Spleen (tissue), 13 donors: ENCODE measurements at places on chromosomes 4 and X. TPM values are rescaled to one million over a fixed set of nuclear protein-coding genes. Genes with fewer than 3 reads are reported as not detected.

Gene NEIL3
- polyA plus RNA-seq = 0.30 TPM

Gene MAGIX
- 0.96 TPM for polyA plus RNA-seq

Gene PCGF3
- 29.7 TPM for polyA plus RNA-seq

GRCh38 chr4:73836373-73837279 is at the start of gene CXCL6:
Gene CXCL6, plus strand, starts transcription at chr4:73836678. Its CDS starts 73 bp downstream, at chr4:73836751.
- H3K27ac ChIP-seq = peak within 1 kb of the TSS; percentile 81
- H3K27me3 ChIP-seq = peaks cover 19% of the 10 kb centered on the region
- no peaks in the 10 kb centered on the region for H3K36me3 ChIP-seq
- peak within 1 kb of the TSS; percentile 52 for H3K4me3 ChIP-seq
- peak; percentile 84 for DNase-seq
- peaks cover 8% of the 10 kb centered on the region for H3K4me1 ChIP-seq

DNA sequence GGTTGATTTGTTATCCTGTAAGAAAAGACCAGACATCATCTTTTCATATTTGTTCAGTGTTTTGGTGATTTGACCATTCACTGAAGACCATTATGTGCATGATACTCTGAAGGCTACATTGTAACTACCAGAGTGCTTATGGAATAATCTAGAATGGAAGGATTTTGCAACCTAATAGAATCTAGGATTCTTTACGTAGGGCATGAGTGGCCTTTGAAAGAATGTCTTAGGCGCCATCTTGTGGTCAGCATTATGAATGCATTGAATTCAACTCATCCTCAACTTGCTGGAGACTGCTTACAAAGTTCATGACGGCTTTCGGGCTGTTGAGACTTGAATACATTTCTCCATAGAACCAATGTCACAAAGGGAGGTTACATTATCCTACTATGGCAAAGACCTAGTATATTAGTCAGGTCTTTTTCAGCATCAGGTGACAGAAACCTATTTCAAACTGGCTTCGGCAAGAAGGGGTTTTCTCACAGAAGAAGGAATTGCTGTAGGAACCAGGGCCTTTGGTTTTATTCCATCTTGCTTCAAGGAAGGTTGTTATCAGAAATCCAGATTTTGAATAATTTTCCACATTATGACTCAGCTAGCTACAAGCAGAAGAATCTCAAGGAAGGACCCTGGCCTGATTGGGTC is 104.1 kb downstream of the GPAT3 start:
- no peaks in the 10 kb centered on the region for H3K36me3 ChIP-seq
- peaks cover 9% of the 10 kb centered on the region for H3K27me3 ChIP-seq
- no peak overlapping the region for H3K27ac ChIP-seq
- no peak overlapping the region for H3K4me3 ChIP-seq
- DNase-seq = no peak
